Naive B cell (primary cell): ENCODE measurements at places on chromosomes 7 and 10. TPM values are rescaled to one million over a fixed set of nuclear protein-coding genes. Genes with fewer than 3 reads are reported as not detected.

- DNase-seq: no peak
Observed at GRCh38 chr7:93476491-93477344, 97.8 kb downstream of the CALCR start.

Gene DEPP1
- polyA plus RNA-seq: not detected

DNA sequence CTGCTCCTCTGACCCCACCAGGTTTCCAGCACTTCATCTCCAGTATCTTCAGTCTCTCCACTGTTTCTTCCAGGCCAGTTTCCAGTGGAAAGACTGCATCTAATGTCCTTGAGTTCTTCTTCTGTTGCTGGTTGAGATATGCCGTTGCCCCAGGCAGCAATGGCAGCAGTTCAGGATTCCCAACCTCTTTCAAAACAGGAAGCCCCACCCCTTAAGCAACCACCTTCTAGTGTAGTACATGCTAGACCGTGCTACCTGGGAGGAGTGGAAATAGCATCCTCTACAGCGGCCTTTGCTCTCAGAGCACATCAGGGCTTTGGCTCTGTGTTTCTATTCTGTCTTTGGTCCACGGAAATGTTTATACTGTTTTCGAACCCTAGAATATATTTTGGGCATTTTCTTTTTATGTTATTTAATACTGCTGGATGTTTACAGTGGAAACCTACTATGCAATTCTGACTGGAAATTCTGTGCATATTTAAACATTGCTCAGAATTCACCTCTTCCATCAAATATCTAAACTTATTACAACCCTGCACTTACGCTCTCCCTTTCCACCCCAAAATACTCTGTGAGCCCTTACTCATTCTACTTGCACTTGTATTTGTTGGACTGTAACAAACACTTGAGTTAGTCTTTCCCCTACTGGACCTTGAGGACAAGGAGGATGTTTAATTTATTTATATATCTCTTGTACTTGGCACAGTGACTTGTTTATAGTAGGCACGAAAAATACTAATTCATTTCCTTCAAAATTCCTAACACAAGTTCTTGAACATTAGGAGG lies 8.5 kb upstream of the BPGM start:
- DNase-seq: no peak

DNA sequence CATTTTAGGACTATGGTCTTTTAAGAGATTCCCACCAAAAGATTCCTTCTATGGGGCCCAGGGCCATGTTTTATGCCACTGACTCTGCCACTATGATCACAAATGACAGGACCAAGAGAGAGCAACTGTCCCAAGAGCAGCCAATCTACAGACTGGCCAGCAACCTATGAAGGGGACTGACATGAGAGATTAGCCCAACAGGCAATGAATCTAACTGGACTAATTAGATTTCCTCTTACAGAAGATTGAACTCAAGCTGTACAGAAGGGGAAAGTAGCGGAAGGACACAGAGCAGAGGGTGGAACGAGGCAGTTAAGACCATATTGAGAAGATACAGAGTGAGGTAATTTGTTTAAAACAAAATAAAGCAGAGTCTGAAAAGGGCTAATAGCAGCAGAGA lies 25.8 kb downstream of the ZNF800 start:
- DNase-seq: no peak

Gene CC2D2B
- polyA plus RNA-seq: not detected

Gene NKX1-2
- polyA plus RNA-seq: not detected

Gene ZNF503
- not detected for polyA plus RNA-seq
